CD4-positive, alpha-beta T cell treated with Interleukin-15 for 4 hours (primary cell): ENCODE measurements at places on chromosomes 5 and 9.

DNA sequence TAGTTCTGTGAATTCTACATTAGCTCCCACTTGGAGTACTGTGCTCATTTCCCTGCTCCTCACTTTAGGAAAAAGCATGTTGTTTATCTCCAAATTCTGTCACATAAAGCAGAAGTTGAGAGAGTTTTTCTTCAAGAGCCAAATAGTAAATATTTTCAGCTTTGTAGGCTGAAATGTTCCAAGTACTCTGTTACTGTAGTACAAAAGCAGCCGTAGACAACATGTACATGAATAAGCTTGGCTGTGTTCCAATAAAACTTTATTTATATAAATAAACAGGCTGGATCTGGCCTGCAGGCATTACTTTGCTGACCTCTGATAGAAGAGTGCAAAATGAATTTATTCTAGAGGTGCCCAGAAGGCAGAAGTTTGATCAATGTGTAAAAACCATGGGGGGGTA lies 73.0 kb upstream of the AGXT2 start:
- no peak for DNase-seq

- no peak for DNase-seq
Observed at GRCh38 chr5:133687212-133688061, 75.1 kb upstream of the FSTL4 start.

DNA sequence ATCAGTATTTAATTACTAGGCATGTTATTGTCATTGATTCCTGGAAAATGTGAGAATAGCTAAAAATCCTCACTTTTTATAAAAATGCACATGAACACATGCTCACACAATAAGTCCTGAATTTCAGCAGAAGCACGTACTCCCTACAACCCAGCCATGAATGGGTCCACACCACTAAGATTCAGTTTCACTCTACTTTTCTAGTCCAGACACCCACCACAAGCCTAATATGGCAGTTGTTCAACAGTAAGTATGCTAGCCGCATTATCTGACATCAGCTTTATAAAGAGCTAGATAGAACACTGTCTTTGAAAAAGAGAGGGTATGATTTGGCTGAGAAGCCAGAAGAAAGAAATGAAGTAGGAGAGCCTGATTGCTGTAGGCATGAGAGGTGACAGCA lies 639.3 kb downstream of the BRINP1 start:
- DNase-seq = no peak

GRCh38 chr5:138466125-138466899 lies 1.0 kb downstream of the EGR1 start:
- DNase-seq = no peak

DNA sequence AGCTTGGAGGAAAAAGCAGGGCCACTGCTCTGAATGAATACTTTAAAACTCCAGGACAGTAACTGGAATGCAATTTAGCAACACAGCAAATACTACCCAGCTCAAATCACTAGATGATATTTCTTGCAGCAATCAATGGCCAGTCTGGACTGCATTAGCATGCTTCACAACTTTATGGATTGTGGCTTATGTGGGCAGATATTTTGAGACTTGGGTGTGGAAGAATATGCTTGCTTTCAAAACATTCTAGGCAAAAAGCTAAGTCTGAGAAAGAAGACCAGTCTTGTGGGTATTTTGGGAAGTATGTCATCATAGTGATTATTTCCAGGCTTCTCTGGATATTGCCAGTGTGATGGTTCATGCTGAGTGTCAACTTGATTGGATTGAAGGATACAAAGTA lies 3.1 kb downstream of the RANBP3L start:
- no peak for DNase-seq

DNA sequence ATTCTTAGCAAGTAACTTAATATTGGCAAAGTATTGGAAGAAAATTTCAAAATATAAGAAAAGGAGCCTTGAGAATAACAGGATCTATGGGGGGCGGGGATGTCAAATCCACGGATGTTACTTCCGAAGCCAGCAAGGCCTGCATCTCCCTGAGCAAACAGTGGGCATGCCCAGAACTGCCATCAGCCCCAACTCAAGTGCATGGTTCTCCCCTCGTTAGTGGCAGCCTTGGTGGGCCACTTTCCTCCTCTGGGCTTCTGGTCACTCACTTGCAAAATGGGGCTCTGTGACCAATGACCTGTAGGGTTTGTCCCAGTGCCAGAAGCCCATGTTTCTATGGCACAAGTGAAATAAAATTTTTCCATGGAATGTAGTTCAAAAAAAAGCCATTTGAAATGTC lies 27.2 kb upstream of the MED10 start:
- DNase-seq = no peak

- DNase-seq = no peak
Observed at GRCh38 chr9:14530366-14530765, 162.9 kb downstream of the ZDHHC21 start.

GRCh38 chr5:32233696-32234447 lies 59.8 kb upstream of the GOLPH3 start:
- no peak for DNase-seq
